Stimulated activated CD4-positive, alpha-beta T cell treated with anti-CD3 and anti-CD28 coated beads, Interleukin-15, amount 100 ng/mL, for 1 hour (primary cell): ENCODE measurements at places on chromosomes 11 and 22.

- DNase-seq = no peak
Observed at GRCh38 chr11:113387605-113388211, at the start of gene ANKK1. TSS of gene ANKK1 (plus strand) at chr11:113387779. CDS start at chr11:113387885, 106 bp downstream.

GRCh38 chr11:2269601-2270321 lies 627 bp downstream of the ASCL2 start:
- DNase-seq = peak; percentile 27

GRCh38 chr11:13260963-13261588 lies 16.5 kb upstream of the BMAL1 start:
- DNase-seq = no peak

DNA sequence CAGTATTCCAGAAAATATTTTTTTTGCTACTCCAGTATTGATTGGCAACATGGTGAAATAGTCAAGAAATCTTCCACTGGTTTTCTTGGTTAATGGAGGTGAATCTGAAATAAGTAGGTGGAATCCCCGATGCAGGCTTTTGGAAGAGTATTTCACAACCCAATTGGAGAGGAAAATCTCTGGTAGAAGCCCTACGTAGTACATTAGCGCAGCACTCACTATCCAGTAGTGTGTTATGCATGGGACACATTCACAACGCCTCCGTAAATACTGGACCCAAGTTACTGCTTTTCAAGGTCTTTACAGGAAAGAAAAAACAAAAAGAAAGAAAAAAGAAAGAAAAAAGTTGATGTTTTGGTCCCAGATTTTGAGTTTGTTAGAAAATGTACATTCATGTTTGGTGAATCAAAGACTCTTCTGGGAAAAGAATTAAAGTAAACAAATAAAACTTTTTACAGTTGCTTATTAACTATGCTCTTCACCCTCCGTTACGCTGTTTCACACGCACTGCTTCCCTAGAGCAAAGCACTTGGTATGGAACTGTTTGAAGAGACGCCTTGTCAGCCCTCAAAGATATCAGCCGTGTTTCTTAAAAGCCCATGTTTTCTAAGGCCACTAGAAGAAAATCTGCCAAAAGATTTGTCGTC lies 170.4 kb upstream of the CTSC start:
- DNase-seq = no peak

DNA sequence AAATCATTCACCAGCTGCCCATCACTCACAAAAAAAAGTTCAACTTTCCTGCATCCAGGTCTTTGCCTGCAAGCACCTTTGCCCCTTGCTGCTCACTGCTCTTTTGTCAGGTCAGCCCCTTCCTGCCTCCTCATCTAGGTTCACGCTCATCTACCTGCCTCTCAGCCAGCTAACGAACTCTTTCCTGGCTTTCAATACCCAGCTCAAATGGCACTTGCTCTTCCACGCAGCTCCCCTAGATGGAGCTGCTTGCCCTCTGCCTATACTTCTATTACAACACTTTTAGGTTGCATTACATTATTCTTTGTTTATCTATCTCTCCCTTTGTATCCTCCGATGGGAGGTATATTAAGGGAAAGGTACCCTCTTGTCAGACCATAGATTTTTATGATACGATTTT lies 78.9 kb upstream of the TBCEL start:
- DNase-seq = no peak

GRCh38 chr11:73296501-73297230 lies 11.4 kb upstream of the ARHGEF17 start:
- DNase-seq = no peak

GRCh38 chr11:69999721-70000120 lies 78.4 kb upstream of the ANO1 start:
- DNase-seq = no peak

DNA sequence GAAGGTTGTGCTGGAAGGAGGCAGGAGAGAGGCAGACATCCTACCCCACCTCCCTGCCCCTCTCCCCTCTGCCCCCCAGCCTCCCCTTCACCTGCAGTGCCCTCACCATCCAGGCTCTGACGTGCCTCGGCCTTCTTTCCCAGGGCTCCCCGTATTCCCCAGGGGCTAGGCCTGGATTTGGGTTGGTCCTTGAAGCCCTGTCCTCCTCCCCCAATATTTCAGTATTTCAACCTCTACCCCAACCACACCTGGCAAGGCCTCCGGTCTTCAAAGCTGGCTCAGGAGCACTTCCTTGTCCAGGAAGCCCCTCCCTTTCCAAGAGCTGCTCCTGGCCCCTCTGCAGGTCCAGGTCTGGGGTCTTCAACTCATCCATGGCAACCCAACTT lies 8.6 kb upstream of the PDE2A start:
- DNase-seq = no peak

DNA sequence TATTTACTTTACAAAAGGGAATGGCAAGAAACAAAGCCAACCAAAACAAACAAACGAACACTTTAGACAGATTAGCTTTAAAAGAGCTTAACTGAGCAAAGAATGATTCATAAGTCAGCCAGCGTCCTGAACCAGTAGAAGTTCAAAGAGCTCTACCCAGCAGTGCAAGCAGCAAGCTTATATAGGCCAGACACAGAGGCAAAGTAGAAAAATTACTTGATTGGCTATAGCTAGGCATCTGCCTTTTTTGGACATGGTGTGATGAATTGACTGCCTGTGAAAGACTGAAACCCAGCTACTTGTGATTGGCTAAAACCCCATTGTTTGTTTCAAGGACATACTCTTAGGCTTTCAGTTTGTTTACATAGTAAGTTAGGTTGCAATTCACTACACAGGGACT lies 2120.0 kb upstream of the RAG2 start:
- no peak for DNase-seq

- no peak for DNase-seq
Observed at GRCh38 chr11:13126430-13126829, 117.3 kb downstream of the RASSF10 start.

- DNase-seq = no peak
Observed at GRCh38 chr22:46652081-46652846, 32.1 kb downstream of the GRAMD4 start.

DNA sequence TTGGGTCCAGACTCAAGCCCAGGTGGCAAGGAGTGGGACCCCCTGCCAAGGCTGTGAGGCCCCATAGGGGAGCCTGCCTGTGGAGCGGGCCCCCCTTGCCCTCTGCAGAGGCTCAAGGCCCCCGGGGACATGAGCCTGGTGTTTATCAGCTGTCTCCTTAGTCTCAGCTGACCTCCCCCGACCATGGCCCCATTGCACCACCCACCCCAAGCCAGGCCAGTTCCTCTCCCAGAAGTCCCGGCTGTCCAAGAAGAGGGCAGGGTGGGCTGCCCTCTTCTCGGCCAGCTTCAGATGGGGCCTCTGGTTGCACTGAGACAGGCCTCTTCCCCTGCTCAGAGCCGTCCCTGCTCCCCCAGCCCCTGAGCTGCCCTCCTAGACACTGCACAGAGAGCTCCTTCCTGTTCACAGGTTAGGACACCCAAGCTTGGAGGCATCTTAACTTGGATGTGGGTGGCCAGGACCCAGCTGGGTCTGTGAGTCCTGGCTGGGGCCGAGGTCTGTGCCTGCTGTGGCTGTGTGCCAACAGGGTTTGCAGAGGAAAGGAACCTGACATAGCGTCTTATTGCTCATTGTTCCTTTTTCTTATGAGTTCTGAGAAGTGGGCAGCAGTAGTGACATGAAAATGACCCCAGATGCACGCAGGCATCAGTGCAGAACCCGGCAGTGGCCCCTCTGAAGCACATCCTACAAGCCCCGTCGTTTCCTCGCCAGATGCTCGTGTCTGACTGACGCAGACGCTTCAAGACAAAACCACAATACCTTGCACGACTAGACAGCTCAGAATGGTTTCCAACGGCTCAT lies 5.4 kb downstream of the TRABD start:
- peak; percentile 67 for DNase-seq

GRCh38 chr22:50599816-50600455 lies 657 bp upstream of the MAPK8IP2 start:
- no peak for DNase-seq

DNA sequence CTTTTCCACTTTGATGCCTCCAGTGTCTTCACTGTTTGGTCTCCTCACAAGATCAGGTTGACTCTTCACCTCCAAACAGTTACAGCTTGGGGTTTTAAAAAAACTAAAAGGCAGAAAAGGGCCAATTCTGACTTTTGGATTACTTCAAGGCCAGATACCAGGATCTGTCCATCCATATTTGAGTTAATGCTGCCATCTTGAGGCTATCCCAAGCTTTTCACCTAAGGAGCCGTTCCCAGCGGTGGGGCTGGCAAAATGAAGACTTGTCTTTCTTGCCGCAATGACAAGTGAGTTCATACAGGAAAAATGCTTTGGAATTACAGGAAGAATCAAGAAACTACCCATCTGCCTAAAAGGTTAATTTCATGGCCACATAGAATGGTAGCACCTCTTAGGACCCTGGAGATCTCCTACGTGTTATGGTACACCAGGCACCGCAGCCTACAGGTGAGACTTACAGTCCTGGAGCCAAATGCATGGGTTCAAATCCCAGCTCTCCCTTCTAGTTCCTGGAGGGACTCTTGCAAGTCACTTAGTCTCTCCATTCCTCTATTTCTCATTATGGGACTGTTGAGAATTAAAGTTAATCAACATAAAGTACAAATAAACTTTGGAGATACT lies 6.0 kb upstream of the OR5B21 start:
- DNase-seq = no peak

- DNase-seq = no peak
Observed at GRCh38 chr11:8767466-8768142, 85.0 kb downstream of the RPL27A start.

DNA sequence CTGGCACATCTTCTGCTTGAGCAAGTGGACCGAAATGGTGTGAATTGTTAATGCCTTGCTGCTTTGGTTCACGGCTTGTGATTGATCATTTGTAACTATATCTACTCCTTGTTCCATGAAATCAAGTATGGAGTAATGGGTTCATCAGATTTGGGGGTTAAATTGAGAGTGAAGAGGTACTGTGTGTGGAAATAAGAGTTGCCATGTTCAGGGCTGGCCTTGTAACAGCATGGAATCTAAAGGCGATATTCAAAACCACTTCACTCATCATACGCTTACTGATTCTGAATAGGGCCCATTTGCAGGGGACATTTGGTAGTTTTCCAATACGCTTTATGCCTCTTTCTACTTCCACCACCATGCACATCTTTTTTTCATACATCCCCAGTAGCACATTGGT lies 122.2 kb downstream of the DCDC1 start:
- DNase-seq = no peak

DNA sequence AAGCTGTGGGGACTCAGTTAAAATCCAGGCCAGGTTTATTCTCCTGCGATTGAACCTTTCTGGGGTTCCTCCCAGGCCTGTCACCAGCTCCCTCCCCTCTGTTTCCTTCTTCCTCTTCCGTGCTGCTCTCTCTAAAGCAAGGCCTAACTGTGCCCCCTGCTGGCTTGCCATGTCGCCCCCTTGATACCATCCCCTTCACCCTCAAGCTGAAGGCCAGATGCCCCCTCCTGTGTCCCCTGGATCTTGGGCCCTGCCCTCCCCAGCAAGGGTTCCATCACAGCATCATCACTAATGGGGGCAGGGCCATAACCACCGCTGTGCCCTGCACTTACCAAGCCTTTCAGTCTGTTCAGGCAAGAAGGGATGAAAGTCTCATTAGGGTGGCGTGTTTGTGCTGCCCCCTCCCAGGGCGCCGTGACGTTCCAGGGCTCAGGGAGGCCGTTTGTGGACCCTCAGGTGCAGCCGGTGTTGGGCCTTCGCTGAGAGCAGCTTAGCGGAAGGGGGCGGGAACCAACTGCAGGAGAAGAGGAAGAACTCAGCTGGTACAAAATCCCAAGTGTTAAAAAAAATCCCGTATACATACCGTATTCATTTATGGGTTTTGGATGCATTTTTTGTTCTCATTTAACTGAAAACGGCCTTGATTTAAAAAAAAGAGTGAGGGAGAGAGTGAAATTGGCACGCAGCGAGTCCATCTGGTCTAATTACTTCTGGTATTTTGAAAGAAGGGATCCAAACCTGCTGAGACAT lies 69.9 kb downstream of the MPPED1 start:
- no peak for DNase-seq

- no peak for DNase-seq
Observed at GRCh38 chr11:31823644-31824331, 12.7 kb upstream of the PAX6 start.

DNA sequence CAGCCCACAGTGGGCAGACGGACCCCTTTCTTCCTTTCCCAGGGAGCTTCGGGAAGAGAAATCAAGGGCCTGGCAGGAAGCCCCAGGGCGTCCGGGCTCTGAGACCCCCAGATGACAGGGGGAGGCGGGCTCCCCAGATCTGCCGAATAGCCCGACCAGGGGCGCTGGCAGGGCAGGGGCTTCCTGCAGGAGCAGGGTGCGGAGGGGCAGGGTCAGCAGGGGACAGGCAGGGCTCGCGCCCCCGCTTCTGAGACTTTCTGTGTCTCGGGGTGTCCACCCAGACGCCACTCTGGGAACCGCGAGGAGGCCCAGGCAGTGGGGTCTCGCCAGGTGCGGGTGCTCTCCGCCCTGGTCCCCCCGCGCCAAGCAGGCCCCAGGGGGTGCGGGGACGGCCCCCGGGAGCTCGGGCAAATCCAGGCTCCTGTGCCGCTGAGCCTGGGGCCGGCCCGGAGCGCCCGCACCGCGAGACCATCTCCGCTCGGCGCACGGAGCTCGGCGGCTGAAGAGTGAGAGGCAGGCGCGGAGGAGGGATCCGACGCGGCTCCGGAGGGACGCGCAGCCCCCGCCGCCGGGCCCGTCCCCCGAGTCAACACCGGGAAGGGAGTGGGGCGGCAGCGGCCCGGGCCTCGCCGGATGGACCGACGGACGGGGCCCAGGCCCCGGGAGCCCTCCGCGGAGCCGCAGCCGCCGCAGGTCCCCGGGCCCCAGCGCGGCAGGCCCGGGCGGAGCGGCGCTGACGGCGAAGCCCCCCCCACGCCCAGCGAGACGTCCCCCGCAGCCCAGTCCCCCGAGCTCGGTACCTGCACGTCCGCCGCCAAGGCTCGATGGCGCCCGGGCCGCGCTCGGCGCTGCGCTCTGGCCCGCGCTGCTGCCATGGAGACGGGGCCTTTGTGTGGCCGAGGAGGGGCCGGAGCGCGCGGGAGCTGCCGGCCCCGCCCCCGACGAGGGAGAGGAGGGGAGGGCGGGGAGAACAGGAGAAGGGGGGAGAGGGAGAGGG lies at the start of gene PLXNB2:
Gene PLXNB2, minus strand, starts transcription at position 894 of the 997 bp plus-strand sequence. CDS start 17,062 bp downstream, outside the sequence.
- DNase-seq = no peak

GRCh38 chr22:30731658-30732057 lies 37.0 kb downstream of the OSBP2 start:
- DNase-seq = no peak

DNA sequence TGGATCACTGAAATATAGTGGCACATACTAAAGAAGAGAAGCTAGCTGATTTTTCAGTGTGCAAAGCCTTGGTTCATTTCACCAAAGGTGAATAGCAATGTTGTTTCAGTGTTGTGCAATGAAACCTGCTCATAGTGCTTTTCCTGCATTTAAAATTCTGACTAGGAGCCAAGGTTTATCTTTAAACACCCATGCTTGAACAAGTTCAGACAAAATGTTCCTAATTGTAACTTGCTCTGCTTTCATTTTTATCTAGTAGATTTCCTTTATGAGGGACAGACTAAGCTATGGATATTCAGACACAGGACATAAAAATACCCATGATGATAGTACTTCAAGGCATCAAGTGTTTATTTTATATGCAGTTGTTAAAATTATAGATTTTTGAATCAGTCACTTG lies 47.7 kb downstream of the BBOX1 start:
- DNase-seq = no peak
